Stimulated activated CD8-positive, alpha-beta memory T cell treated with anti-CD3 and anti-CD28 coated beads, Interleukin-2, amount 100 ng/mL, for 48 hours (primary cell): ENCODE measurements at places on chromosomes 2 and 18.
A peak's percentile ranks its signal among the peaks of the same experiment; 100 is the strongest.

GRCh38 chr2:21220930-21221329 is 97.2 kb downstream of the TDRD15 start:
- DNase-seq: no peak

DNA sequence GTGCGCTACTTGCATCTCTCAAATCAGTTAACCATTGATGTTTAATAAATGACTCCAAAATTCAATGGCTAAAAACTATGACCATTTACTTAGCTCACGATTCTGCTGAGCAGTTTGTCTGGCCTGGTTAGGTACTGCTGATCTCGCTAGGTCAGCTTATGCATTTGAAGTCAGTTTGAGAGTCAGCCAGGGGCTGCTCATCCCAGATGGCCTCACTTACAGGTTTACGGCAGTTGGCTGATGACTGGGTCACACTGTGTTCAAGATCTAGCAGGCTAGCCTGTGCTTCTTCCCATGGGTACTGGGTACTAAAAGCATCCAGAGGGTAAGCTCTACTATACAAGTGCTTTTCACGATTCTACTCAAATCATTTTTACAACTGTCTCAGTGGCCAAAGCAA is 122.1 kb downstream of the DLGAP1 start:
- no peak for DNase-seq

DNA sequence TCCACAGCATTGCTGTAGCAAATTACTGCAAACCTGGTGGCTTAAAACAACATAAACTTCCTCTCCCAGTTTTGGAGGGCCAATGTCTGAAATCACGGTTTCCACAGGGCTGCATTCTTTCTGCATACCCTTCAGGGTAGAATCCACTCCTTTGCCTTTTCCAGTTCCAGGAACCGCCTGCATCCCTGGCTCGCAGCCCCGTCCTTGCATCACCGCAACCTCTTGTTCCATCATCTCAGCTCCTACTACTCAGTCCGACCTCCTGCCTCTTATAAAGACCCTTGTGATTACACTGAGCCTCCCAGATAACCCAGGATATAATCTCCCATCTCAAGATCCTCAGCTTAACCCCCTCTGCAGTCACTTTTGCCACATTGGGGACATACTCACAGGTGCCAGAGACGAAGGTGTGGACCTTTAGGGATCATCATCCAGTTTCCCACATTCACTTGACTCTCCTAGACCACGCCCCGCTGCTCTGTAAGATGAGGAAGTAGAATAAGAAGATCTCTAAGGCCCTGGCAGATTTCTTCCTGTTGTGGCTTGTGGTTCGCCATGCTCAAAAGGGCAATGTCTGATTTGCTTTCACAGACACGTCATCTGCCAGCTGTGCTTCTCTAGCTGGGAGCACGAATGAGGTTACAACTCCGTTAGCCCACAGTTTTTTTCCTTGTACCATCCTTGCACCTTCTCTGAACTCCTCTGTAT is 103.6 kb upstream of the AGAP1 start:
- peak; percentile 21 for DNase-seq

- no peak for DNase-seq
Observed at GRCh38 chr2:239026711-239027361, 179.0 kb downstream of the TWIST2 start.

DNA sequence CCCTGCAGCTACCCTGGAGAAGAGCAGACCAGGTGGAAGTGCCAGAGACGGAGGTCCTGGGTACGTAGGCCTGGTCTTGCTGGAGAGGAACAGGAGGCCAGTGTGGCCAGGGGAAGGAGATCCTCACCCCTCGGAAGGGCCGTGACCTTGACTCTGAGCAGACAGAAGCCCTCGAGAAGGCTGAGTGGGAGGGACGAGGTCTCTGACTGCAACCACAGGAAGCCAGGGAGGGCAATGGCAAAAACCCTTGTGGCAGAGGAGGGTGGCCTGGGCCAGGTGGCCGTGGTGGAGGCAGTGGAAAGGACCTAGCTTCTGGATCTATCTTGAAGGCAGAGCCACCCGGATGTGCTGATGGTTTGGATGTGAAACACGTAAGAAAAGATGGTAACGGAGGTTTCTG is 28.1 kb downstream of the THAP4 start:
- no peak for DNase-seq
